ENCODE measurements at places on chromosomes 1 and 21.

- no peak for DNase-seq
Measured at GRCh38 chr1:187648091-187648490, 819.3 kb downstream of the PLA2G4A start.

GRCh38 chr1:219906924-219907771 is 21.2 kb downstream of the SLC30A10 start:
- no peak for DNase-seq

- no peak for DNase-seq
Measured at GRCh38 chr1:208204779-208205178, 39.4 kb downstream of the PLXNA2 start.

- DNase-seq: no peak
Measured at GRCh38 chr1:26044971-26045721, 772 bp downstream of the SLC30A2 start.

GRCh38 chr1:51519048-51519864 is at the start of gene EPS15:
Gene EPS15, minus strand, starts transcription at chr1:51519266. Its CDS starts 35 bp downstream, at chr1:51519231.
- peak; percentile 89 for DNase-seq

DNA sequence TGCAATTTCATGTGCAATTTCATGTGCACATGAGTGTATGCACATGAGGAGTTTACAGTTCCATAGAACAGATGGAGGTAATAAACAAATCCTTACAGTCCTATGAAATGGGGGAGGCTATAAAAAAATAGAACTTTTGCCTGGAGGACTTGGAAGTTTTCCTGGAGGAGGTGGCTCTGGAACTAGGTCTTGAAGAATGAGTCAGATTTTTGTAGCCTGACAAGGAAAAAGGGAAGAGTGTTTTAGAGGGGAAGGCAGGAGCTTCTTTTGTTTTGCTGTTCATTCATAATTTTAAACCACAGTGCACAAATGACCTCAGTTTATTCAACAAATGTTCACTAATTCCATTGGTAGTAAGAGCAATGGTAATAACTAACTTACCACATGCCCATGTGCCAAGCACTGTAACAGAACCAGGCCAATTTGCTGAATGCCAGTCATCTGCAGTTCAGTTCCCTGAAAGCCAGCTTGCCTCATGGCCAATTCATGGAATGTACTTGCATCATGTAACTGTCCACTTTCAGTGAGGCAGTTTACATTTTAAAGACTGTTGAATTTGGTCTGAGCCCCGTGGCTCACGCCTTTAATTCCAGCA is 2.7 kb downstream of the DIO1 start:
- no peak for DNase-seq

DNA sequence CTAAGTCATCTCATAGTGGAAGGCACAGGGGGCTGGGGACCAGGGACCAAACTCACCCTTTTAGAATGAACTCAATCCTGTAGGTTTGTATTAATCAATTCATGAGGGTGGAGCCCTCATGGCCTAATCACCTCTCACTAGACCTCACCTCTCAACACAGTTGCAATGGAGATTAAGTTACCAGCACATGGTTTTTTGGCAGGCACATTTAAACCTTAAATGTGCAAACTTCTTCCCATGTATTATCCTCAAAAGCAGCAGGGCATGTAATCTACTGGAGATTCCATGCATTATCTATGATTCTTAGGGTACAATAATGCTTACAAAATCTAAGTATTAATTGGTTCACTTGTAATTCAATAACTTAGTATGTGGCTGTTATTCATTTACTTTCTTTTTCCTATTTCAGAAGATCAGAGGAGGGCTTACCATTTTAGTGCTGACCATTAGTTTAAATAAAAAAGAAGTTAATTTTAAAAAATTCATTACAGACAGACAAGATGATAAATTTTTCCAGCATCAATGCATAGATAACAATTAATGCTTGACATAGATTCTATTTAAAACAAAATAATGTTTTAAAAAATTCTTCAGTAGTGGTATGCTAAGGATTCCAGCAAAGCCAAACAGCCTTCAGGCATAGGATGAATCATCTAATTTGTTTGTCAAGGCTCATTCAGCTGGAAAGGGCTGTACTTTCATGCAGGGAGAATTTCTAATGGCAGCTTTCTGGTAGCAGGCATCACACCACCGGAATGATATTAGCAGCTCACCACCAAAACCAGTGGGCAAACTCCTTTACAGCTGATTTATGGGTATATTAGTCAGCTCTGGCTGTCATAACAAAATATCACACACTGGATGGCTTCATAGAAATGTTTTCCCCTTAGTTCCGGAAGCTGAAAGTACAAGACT is 124.6 kb upstream of the ZNF648 start:
- no peak for DNase-seq

DNA sequence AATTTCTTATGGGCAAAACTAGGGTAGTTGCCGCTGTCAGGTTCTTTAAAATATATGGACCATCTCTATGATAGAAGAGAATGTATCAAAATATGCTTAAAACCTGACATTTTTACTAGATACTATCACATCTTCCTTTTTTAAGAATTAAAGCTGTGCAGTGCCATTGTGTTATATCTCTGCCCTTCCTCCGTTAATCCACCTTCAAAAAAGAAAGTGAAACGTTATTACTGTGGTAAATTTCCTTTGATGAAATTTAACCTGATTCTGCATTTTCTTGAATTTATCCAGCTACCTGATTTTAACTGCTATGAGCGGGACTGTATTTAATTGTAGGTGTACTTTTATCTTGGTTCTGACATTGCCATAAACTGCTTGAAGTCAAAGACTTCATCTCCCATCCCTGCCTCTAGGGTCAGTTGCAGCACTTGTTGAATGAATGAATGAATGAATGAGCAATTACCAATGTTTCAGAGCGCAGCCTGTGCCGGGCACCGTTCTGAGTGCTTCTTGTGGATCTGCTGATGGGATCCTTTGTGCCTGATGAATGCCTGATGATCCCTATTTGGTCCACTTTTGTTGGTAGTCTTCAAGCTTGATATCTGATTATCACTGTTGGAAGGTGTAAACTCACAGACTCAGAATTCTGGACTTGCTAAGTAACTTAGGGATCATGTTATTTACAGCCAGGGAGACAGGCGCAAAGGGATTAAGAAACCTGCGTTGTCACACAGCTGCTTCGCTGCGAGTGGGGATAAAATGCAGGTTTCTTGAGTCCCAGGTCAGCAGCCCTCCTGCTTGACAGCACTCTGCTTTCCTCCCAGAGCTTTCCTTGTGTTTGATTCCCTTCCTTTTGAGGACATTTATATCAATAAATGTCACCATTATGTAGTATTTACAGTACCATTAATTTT is 30.1 kb downstream of the SMYD2 start:
- DNase-seq: no peak

GRCh38 chr1:212536586-212536985 is 72.0 kb upstream of the ATF3 start:
- DNase-seq: no peak

- DNase-seq: no peak
Measured at GRCh38 chr1:179087665-179088064, 5.8 kb downstream of the TOR3A start.

DNA sequence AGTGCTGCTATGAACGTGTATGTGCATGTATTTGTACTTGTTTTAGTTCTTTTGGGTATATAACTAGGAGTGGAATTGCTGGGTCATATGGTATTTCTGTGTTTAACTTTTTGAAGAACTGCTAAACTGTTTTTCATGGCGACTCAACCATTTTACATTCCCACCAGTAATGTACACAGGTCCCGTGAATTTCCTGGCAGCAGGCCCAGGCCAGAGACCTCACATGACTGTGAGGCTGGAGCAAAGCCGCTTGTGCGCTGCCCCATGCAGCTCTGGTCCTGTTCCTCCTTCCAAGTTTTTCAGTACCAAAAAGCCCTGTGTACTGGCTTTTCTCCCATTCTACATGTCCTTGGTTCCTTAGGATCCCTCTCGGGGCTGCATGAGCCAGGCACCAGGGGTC is 29.6 kb downstream of the ACOT11 start:
- no peak for DNase-seq

GRCh38 chr1:22566161-22566560 is 2.9 kb downstream of the EPHA8 start:
- no peak for DNase-seq

GRCh38 chr1:37794372-37795339 is 1.0 kb downstream of the MANEAL start:
- DNase-seq: no peak

- no peak for DNase-seq
Measured at GRCh38 chr1:44310006-44310405, 45.1 kb downstream of the ERI3 start.

DNA sequence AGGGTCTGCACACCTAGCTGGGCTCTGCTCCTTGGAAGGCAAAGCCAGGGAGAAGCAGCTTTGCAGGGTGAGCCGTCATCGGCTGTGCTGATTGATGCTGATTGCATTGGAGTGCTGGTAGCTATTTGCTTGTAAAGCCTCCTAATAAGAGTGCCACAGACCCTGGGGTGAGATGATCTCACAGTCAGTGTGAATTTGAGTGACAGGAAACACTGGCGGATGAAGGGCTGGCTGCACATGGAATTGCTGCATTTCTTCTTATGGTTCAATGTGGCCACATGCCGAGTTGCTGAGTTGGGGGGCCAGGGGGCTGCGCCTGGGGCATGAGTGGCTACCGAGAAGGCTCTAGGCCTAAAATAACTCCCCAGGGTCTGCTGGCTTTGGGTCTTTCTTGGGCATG is 138.2 kb upstream of the CACNA1E start:
- DNase-seq: no peak

DNA sequence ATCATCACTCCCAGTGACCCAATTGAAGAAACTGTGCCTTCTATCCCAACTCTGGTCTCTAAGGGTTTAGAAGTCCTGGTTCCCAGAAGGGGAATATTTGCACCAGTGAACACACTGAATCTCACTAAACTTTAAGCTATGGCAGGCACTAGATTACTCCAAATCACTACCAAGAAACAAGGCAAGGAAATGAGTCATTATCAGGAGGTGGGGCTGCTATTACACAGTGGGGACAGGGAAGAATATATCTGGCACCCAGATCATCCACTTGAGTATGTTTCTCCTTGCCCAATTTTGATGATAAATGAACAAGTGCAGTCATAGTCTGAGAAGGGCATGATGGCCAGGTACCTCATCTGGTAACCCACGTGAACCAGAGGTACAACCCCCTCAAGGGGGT is 7.0 kb downstream of the MRPL9 start:
- DNase-seq: no peak

DNA sequence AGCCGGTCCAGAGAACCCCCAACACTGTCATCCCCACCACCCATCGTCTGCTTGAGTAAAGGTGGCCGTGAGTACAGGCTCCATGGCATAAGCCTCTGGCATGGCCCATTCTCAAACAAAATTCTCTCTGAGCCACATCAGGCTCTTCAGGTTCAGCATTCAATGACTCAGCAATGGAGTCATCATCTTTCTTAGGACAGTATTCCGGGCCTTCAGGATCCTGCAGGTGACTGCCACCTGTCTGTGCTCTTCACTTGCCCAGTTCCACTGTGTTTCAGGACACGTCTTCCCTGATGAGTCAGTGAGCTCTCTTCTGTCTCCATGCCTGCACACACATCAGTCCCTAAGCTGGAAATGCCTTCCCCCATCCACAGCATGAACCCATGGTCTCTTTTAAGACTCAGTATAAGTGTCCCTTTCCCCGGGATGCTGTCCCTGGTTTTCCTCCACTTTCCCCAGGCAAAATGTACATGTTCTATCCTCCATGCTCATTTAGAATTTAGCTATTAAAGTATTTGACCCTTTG is 81.1 kb upstream of the FGGY start:
- no peak for DNase-seq

GRCh38 chr1:86852782-86853408 is 61.0 kb downstream of the SELENOF start:
- no peak for DNase-seq

- DNase-seq: no peak
Measured at GRCh38 chr1:109247401-109248365, 1.7 kb upstream of the CELSR2 start.

DNA sequence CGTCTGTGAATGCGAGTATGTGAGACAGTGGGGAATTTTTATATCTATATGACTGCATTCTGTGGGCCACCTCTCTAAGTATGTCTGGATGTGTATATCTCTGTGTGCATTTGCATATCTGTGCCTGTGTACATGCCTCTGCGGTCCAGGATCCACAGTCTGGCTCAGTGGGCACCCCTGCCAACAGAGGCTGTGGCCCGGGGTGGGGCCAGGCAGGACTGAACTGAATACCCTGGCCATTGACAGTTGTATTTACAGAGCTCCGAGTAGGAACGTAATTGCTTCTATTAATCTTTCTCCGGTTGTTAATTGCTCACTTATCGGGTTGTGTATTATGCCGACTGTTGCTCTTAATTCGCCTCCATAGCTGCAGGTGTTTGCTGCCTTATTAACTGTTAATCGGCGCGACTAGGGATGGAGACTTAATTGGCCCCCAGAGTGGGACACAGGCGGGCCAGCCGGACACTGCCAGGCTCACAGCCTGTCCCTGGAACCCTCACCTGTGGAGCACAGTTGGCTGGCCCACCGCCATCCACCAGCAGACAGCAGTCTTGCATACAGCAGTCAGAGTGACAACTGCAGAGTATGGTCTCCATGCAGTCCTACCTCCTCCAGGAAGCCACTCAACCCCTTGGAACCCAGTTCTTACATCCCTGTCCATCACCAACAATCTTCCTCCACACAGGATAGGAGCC is 22.4 kb upstream of the ADGRB2 start:
- no peak for DNase-seq

DNA sequence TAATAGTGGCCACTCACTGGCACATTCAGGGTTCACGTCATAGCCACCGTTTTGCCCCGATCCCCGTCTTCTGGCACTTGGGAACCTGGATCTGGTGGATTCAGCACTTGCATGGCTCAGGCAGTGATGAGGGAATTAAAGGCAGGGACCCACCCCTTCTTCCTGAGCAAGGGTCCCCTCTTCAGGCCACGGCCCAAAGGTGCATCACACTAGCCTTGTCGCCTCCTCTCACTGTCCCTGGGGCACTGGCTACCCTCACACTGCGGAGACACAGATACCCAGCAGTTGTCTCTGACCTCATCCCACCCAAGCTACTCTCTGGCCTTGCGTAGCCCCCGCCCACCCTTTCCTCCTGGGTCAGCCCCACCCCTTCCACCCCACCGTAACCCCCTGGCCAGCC is 19.9 kb upstream of the LDLRAP1 start:
- DNase-seq: no peak

DNA sequence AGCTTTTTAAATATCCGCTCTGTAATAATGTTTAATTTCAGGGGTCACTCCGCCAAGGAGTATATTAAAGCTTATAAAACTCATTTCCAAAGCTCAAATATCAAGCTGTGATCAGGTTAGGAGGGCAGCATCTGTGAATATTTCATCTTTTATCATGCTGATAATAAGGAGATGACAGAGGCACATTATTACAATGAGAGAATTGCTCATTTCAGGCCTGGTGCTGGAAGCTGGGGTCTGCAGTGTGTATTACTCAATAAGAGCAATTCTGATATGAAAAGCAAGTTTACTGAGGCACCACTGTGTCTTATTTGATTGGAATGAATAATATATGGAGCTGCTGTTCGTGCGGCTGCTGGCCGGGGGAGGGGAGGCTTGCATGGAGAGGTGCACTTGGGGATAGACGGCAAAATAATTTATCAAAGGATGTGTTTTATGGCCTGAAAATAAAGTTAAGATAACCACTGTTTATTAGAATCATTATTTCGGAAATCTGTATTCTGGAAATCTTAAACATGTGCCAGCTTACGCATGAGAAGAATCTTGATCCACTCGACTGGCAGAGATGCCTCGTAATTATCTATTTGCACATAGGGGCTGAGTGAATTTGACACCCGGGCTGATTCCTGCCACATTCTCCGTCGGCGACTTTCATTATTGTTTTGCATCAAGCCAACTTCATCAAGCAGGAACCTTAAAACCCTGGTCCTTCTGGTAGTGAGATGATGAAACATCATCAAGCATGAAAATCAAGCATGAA is 173.2 kb downstream of the RRAGC start:
- no peak for DNase-seq

- DNase-seq: no peak
Measured at GRCh38 chr1:118302145-118302544, 117.1 kb upstream of the SPAG17 start.

Data from stimulated activated CD4-positive, alpha-beta T cell treated with anti-CD3 and anti-CD28 coated beads, Interleukin-4, amount 100 ng/mL, for 1 hour (primary cell).